ENCODE measurements at places on chromosomes 2 and 18.

DNA sequence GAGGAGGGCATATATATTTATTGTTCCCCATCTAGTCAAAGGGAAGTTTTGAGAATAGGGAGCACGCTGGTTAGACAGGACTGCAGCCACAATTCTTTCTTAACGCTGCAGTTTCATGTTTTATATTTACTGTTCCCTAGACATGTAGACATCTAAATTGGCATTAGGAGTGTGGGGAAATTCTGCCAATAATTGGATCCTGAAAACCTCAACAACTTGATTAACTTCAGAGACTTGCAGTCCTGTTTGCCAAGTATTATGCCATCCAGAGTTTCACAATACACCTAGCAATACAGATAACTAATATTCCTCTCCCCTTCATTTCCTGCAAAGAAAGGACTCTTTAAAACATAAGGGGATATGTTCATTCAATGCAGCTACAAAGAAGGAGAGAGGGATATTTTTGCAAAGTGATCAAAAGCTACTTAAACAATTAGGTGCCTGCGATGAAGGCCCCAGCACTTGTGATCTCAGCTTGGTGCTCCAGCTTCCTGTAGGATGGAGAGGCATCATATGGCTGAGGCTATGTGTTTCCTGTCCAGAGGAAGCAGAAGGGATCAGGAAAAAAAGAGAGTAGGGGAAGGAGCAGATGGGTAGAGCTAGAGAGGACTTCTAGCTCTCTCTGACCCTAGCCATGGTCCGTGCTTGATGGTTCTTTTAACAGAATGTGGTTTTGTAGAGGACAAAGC, 264.4 kb downstream of the MTX2 start:
- DNase-seq = no peak

DNA sequence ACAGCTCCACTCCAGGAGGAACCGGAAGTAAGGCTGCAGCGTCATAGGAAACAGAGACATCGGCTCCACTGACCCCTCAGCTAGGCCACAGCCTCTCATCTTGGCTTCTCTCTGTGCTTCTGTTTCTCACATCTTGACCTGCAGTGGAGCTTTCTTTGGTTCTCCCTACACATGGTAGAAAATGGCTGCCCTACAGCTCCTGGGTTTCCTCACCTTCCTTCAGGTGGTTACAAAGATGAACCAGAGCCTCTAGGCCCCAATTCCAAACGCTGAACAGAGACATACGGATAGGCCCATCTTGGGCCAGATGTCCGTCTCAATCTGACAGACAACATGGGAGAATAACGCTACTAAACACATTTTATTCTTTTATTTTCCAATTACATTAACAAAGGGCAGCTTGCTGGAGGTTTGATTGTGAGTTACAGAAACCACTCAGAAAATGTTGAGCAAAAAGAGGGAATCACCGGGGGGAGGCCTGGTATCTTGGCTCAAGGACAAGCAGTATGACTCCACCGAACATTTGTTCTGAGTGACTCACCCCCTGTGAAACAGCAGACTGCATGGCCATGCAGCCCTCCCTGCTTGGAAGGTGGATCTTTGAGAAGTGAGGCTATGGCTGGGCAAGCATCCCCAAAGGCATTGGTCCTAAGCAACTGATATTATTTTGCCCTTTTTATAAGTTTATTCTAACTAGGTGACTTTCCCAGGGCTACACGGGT, 303.5 kb downstream of the CDCA7 start:
- peak; percentile 94 for DNase-seq

- no peak for DNase-seq
These were observed 22.9 kb downstream of the SERPINB8 start for GRCh38 chr18:63992751-63993150.

DNA sequence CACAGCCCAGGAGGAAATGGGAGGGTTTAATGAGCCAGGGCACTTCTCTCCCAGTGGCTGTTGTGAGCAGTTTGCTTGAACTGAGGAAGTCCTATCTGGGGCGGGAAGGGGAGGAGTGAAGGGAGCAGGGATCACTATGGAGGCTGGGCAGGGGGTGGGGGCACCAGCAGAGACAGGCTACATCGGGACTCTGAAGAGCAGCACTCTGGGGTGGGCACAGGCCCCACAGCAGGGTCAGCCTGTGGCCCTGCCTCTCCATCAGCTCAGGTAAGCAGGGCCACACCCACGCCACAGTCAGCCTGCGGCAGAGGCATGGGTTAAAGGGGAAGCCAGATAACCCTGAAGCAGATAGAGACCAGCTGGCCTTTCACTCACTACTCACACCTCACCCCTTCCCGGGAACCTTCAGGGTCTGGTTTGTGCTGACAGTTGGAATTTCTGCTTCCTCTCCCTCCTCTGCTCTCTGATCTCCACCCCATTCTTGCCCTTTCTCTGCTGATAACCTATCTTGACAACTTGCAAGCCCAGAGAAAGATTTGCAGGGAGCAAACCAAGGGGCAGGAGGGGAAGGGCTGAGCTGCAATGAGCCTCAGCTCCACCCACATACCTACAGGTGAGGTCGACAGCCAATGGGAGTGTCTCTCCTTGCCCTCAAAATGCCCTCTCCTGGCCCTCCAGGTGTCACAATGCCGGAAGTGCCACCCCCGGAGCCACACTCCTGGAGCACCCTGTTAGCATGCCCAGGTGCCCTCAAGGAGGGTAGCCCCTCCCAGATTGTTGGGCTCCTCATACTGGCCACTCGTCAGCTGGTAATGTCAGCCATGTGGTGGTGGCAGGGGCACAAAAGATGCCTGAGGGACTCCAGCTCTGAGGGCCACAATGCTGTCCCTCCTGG, 3.7 kb downstream of the SIGLEC15 start:
- no peak for DNase-seq

- DNase-seq = peak; percentile 53
These were observed 210.9 kb upstream of the PKDCC start for GRCh38 chr2:41836948-41837347.

GRCh38 chr2:74292751-74293150, 50.5 kb downstream of the SLC4A5 start:
- peak; percentile 4 for DNase-seq

DNA sequence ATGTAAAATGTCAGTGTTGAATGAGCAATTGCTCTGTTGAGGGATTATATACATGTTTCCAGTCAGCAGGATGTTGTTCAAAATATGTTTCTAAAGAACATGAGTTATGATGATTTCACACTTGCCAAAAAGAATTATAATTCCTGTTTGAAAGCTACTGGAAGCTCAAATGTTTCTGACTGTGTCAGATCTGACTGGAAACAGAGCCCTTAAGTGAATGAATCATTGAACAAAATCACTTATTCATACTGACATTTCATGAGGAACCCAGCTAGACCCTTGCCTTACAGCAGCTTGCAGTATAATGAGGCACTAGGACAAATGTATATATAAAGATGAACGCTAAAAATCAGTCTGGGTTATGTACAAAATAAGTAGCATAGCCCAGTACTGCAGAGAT, 35.4 kb upstream of the ITGAV start:
- DNase-seq = peak; percentile 42

DNA sequence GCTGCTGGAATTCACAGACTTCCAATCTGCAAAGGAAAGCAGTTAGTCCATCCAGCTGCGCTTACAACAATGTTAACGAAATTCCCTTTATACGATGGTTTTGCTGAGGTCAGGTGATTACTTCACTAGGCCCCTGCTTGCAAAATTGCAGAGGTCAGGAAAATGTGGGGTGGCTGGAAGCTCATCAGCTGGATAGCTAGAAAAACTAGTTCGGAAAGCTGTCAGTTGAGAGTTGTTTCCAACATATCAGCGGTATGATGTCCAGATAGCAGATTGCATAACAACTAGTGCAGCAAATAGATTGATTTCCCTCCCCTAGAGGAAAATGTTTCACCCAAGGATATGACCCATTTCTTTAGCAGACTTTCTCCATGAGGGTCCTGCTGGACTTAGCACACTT, 2021.1 kb upstream of the CELF4 start:
- DNase-seq = no peak

DNA sequence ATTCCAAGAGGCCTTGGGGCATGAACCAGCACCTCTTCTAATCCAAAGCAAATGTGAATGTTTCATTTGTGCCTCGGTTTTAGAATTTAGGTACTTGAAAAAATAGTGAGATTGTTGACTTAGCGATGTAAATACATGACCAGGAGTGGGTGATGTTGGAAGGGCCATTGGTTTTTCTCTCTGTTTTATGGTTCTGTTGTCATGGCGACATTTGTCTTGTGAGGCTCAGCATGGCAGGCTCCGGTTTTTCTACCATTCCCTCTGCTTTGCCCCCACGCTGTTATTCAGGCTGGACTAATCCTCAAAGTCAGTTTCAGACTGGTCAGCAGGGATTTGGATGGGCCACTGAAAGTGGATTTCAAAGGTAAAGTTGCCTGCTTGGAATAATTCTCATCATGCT, 255.4 kb downstream of the ALPK2 start:
- DNase-seq = no peak

DNA sequence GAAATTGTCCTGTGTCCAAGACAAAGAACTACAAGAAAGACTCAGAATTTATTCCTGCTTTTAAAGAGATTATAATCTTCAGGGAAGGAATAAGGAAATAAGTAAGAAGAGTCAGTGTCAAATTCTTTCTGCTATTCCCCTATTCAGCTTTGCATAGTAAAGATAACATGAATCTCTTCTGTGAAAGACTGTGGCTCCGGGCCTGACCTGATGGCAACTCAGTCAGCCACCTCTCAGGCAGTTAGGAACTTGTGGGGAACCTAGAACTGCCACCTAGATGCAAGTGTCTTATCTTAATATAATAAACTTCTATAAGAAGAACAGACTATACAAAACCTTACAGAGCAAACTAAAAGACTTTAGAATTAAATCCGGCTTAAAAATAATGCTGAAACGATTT, 382.0 kb downstream of the RAD51AP2 start:
- no peak for DNase-seq

GRCh38 chr18:31498574-31499524, 872 bp downstream of the DSG2 start:
- no peak for DNase-seq

DNA sequence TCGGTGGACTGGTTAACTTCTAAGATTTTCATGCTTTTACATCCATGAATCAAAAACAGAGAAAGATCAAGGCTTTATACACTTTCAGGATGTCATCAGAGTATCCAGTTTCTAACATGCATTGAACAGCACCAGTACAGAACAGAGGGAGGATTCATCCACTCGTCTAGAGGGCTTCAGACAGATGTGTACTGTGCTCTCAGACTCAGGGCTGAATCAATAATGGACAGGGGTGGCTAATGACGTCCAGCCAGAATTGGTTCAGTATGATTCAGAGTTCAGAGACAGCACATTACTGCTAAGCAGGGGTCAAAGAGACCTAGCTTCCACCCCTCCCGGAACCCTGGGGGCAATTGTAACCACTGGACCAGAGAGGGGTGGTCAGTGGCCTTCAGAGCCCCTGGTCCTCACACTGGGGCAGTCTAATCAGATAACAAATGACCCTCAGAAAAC, 37.3 kb downstream of the RNU4ATAC start:
- no peak for DNase-seq

DNA sequence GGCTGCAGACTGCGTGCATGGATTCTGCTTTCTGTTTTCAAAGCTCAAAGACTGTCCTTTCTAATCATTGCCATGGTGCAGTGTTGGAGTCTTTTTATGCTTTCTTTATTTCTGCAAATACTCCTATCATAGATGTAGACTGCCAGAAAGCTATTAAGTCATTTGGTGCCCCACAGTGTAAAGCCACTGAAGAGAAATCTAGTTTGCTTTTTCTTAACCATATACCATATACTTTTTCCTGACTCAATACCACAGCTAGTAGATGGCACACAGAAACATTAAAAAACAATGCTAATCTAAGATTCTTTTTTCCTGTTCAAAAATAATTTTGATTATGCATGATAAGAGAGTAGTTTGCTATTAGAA, 109.9 kb upstream of the RAB27B start:
- DNase-seq = no peak

DNA sequence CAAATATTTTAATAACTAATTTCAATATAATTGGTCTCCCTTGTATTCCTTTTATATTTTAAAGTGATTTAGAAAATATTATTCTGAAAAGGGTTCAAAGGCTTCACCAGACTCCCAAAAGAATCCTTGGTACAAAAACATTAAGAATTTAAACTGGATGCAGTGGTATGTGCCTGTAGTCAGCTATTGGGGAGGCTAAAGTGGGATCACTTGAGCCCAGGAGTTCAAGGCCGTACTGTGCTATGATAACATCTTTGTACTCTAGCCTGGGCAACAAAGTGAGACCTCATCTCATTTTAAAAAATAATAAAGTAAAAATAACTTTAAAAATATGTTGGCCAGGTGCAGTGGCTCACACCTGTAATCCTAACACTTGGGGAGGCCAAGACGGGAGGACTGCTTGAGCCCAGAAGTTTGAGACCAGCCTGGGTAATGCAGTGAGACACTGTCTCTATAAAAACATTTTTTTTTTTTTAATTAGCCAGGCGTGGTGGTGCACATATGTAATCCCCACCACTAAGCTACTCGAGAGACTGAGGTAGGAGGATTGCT, 14.7 kb downstream of the NCL start:
- no peak for DNase-seq

- DNase-seq = no peak
These were observed 75.7 kb downstream of the POU3F3 start for GRCh38 chr2:104929663-104930062.

- DNase-seq = peak; percentile 23
These were observed 1239.5 kb upstream of the ZEB2 start for GRCh38 chr2:145759228-145759915.

DNA sequence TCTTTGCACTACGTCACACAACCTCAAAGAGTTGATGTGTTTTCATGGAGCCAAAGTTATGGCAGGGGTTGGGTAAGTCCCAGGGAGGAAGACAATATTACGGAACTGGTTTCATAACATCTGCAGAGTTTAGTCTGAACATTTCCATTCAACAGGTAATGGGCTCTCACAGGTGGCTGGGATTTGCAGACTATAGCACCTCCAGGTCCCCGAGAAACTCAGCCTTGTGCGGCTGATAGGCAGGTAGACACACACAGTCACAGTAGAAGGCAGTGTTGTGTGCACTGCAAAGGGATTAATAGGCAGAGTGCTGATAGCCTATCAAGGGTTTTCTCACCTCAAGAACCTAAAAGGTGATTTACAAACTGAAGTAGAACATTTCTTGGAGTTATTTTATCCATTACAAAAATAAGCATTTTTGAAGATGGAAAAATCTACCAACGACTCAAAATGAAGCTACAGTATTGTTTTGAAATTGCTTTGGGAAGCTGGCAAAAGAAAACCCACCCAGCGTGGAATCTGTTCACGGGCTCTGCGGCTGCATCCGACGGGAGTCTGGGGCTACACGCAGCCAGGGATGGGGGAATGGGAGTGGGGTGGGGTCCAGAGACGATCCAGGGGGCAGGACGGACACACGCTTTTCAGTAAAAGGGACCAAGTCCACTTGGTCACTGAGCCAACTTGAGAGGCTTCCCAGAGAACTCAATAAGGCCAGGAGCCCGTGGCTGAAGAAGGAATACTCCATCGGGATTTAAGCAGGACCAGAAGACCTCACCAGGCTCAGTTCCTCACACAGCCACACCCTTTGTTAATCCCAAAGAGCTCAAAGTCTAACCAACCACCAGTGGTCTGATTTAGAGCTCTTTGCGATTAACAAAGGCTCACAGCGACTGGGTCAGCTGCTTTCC, 82.9 kb downstream of the CHRNA1 start:
- peak; percentile 53 for DNase-seq

- no peak for DNase-seq
These were observed 80.8 kb upstream of the LPIN2 start for GRCh38 chr18:3093624-3094337.
